Pericardium fibroblast (primary cell): ENCODE measurements at places on chromosomes 3 and 15. TPM values are rescaled to one million over a fixed set of nuclear protein-coding genes. Genes with fewer than 3 reads are reported as not detected.

DPPA2 gene
- not detected in 2 replicates for total RNA-seq

RETNLB gene
- total RNA-seq = not detected in 2 replicates

HTR3E gene
- total RNA-seq = not detected in 2 replicates

TUBGCP5 gene
- total RNA-seq = 10.5 and 15.4 TPM in 2 replicates

GPR87 gene
- total RNA-seq = not detected in 2 replicates

PRR23A gene
- not detected in 2 replicates for total RNA-seq

GPR15 gene
- total RNA-seq = not detected in 2 replicates

PATL2 gene
- not detected in 2 replicates for total RNA-seq

EIF4E3 gene
- 2.2 and 5.3 TPM in 2 replicates for total RNA-seq

C2CD4A gene
- total RNA-seq = 0.12 TPM in 1 of 2 replicates, not detected in the other

FOXL2NB gene
- not detected in 2 replicates for total RNA-seq

SPINK8 gene
- total RNA-seq = not detected in 2 replicates

PARP15 gene
- not detected in 2 replicates for total RNA-seq

UMPS gene
- total RNA-seq = 14.4 and 19.6 TPM in 2 replicates

GP5 gene
- total RNA-seq = under 0.01 TPM in 1 of 2 replicates, not detected in the other

PLA2G4B gene
- 0.47 and 3.4 TPM in 2 replicates for total RNA-seq

CCDC80 gene
- 1,145 and 1,533 TPM in 2 replicates for total RNA-seq

FGD5 gene
- total RNA-seq = 1.2 and 1.8 TPM in 2 replicates

PLAAT1 gene
- total RNA-seq = 0.23 and 0.51 TPM in 2 replicates

PAK6 gene
- total RNA-seq = 0.12 TPM in 1 of 2 replicates, not detected in the other
